ENCODE measurements at places on chromosomes 13 and 19. TPM values are rescaled to one million over a fixed set of nuclear protein-coding genes. Genes with fewer than 3 reads are reported as not detected.

Gene C19orf25
- 36.9 TPM for total RNA-seq

Gene PABPC3
- total RNA-seq = 0.97 TPM

Gene LRRC63
- 0.55 TPM for total RNA-seq

Gene ATP8B3
- 0.97 TPM for total RNA-seq

Gene FUT2
- not detected for total RNA-seq

Gene URAD
- not detected for total RNA-seq

Gene CACNA1A
- 0.42 TPM for total RNA-seq

Gene GAPDHS
- not detected for total RNA-seq

Measured in CD8-positive, alpha-beta memory T cell (primary cell).